SJSA1 (cell line): ENCODE measurements at places on chromosomes 3 and 15.

GRCh38 chr15:89441295-89441812 lies 55.0 kb downstream of the RHCG start:
- no peaks in the 10 kb centered on the region for H3K36me3 ChIP-seq
- H3K27ac ChIP-seq: no peak overlapping the region
- no peak for DNase-seq
- no peak overlapping the region for H3K4me3 ChIP-seq
- no peaks in the 10 kb centered on the region for H3K4me1 ChIP-seq

GRCh38 chr3:29331456-29332194 lies 50.8 kb downstream of the RBMS3 start:
- H3K27ac ChIP-seq: peak overlapping the region; percentile 44; the same call in 1 of the 2 replicates
- H3K36me3 ChIP-seq: no peaks in the 10 kb centered on the region
- no peak overlapping the region for H3K4me3 ChIP-seq
- no peak for DNase-seq
- peaks cover 47% of the 10 kb centered on the region for H3K4me1 ChIP-seq

DNA sequence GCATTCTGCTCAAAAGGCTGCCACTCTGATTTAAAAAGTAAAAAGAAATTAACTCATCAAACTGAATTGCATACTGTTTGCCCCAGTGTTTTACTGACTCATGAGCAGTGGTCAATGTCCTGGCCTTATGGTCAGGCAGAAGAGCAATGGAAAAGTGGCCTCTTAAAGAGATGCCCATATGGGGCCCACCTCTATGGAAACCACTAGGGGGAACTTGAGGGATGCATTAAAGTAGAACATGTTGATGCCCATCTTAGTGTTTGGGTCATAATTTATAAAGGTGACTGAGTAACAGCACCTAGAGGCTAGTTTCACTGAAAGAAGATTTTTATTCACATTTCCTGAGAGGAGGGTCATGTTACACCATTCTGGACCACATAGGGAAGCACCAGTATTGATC lies 66.5 kb upstream of the RNU6-1 start:
- DNase-seq: no peak
- H3K27ac ChIP-seq: no peak overlapping the region
- H3K4me3 ChIP-seq: no peak overlapping the region
- no peaks in the 10 kb centered on the region for H3K4me1 ChIP-seq

DNA sequence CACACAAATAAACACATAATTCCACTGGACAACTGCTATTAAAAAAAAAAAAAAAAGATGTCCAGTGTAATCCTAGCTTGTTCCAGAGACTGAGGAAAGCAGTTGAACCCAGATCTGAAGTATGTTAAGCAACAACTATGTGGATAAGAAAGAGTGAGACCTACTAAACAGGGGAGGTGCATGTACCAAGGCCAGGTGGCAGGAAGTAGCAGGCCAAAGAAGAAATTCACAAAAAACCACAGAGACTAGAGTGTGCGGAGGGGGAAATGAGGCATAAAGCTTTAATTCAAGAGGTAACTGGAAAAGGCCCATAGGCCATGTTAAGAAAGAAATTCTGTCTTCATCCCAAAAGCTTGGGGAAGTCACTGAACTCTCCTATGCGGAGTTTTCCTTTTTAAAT lies 490.0 kb downstream of the NAALADL2 start:
- H3K27ac ChIP-seq: no peak overlapping the region
- no peaks in the 10 kb centered on the region for H3K27me3 ChIP-seq
- no peak overlapping the region for H3K4me3 ChIP-seq
- no peak for DNase-seq
- H3K4me1 ChIP-seq: 0 out of 2 replicates have a peak, but pooled peaks cover 5% of the 10 kb centered on the region
- no peaks in the 10 kb centered on the region for H3K36me3 ChIP-seq
